ENCODE measurements at places on chromosomes 16 and 17.

GRCh38 chr17:47243737-47244598 is 9.7 kb upstream of the ITGB3 start:
- DNase-seq: no peak

DNA sequence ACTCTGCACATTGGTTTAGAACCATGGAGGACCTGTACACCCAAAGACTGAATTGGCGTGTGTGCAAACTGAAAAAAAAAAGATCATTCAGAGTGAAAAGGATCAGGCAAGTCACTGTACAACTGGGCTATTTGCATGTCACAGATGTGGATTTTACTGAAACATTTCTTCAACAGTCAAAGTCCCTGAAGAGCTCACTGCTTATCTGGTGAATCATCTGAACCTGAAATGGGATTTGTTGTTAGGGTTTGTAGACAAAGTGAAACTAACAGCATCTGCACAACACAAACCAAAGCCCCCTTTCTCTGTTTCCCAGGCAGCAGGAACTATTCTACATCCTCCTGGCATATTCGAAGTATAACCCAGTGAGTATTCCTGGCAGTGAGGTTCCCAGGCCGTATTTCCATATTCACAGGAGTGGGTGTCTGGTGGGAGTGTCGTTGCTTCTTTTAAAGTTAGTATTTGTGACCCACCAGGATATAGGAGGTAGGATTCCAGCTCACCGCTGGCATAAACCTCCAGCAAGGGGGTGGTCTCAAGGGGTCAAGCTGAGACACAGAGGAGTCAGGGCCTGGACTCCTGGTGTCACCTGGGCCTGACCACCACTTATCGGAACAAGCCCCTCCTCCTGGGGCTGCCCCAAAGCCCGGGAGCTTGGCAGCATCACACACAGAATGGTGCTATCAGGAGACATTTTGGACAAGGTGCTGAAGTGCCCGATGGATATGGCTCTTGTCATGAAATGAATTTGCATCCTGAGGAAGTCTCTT is 80.9 kb downstream of the GOSR1 start:
- no peak for DNase-seq

DNA sequence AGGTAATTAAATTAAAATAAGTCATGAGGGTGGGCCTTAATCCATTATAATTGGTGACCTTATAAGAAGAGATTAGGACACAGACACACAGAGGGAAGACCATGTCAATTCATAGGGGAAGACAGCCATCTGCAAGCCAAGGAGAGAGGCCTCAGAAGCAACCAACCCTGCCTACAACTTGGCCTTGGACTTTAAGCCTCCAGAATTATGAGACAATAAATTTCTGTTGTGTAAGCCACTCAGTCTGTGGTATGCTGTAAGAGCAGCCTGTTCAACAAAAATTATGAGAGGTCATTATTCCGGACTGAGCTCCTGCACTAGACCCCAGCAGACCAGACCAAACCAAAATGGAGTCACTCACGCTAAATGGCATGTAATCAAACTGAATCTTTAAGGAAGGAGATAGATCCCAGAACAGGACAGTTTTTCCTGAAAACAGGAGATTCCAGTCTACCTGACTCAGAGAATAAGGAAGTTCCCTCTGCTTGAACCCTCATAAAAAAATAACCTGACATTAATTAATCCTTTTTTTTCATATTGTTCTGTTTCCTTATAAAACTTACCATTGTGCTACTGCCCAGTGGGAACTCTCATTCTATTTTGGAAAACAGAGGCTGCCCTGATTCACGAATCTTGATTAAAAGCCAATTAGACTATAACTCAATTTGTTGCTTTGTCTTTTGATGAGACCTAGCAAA is 74.3 kb downstream of the DNAH3 start:
- DNase-seq: no peak

DNA sequence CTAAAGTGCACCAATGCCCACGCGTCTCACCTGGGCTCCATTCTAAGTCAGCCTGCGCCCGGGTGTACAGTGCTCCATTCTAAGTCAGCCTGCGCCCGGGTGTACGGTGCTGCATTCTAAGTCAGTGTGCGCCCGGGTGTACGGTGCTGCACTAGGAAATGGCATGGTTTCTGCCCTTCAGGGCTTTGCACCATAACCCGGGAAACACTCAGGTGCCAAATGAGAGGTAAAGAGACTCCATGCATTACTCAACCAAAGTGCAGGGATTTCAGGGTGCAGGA is 29.2 kb upstream of the FASN start:
- no peak for DNase-seq

- DNase-seq: no peak
These were observed 71.5 kb upstream of the PLCG2 start for GRCh38 chr16:81707411-81708265.

DNA sequence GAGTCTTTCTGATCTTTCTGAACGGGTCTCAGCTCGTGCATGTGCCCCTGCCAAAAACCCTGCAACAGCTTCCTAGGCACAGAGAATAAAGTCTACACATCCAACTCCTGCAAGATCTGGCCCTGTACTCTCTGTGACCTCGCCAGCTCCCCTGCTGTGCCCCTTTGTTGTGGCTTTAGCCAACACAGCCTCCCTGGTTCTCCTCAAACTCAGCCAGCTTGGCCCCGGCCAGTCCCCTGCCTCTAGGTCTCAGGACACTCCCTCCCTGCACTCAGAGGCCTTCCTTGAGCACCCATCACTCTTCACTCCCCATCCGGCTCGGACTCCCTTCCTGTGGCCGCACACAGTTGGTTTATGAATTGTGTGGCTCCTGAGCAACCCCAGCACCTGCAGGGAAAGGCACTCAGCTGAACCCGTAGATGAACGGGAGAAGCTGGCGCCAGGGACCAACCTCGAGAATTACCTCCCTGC is 1.4 kb downstream of the CEP131 start:
- no peak for DNase-seq

DNA sequence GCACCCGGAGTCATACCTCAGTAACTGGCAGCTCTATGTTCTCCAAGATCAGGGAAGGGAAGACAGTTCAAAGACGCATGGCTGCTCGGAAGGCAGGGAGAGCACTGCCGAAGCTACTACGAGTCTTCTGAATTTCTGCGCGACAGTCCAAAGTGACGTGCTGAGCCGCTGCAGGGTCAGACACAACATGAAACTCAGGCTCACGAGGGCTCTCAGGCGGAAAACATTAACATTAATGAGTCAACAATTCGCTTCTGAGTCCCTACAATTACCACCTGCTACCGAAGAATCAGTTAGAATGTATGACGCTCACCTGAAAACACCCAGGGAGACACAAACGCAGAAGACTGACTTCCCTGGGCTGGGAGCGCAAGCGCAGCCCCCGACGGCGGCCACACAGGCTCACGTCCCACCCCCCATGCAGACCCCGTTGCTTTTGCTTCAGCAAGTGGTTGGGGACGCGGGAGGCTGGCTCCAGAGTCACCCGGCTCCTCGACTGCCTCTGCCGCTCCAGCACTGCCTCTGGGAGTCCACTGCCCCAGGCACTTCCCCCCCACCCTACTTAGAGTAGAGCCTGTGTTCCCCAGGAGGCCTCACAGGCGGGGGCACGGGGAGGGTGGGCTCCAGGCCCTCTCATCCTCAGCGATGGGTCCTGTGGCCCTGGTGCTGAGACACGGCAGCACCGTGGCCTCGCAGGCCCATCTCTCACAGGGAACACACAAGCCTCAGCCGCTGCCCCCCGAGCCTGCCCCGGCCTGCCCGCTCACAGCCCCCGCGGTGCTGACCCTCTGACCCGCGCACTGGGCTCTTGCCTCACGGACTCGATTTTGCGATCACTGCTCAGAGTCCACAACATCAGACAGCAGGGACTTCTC is 38.9 kb downstream of the LMF1 start:
- DNase-seq: no peak

All from urinary bladder (tissue), 4 donors.